ENCODE measurements at places on chromosomes 2 and 18.

DNA sequence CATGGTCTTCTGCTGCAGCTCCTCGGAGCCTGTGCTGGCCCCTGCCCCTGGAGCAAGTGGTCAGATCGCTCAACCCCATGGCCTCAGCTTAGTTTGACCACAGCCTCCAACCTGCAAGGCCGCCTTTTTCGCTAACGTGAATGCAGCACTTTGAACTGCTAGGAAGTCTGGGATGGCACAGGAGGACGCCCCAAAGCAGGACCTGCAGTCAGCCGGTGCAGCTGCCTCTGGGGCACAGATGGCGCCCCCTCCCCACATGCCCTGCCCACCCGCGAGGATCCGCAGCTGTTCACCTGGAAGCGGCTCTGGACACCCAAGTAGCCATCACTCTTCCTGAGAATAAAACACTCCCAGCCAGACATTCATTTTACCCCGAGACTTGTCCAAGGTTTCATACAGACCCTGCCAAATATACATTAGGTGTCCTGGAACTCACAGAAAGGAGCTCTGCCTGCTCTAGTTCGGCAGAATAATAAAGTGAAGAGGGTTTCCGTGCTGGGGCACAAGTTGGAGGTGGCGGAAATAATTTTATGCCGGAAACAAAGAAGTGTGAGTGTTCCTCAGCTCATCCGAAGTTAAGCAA lies 510.1 kb downstream of the EIPR1 start:
- ATAC-seq: no peak

DNA sequence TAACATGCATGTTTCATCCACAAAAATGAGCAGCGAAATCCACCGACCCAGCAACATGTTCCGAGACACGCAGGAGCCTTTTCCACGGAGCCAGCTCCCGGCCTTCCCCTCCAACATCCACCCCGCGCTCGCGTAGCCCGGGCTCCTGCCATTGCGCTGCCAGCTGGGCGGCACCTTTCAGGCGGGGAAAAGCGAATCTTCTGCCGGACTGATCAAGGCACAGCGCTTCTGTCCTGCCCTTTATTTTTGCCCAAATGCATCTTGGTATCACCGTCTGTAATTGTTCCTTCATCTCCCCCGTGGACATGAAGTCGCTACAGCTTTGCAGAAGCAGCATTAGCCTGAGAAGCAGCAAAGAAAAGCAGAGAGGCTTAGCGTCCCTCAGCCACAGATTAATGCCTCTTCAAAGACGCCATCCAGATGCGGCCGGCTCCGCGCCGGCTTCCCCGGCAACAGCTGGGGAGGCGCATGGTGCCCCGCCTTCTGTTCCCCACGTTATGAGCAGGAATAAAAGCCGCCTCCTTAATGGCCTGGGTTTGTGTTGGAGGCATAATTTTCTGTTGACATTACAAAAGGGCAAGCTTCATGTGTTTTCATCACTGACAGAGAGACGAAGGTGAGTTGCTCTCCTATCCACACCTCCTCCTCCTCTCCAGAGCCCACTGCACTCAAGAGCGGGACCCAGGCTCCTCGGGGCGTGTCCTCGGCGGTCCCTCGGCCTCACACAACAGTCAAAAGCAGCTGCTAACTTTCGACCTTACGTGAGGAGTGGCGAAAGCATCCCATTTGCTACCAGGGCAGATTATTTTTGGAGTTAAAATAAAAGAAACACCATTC lies 122.1 kb upstream of the SALL3 start:
- no peak for ATAC-seq

GRCh38 chr2:96110621-96111256 lies 5.6 kb downstream of the ADRA2B start:
- ATAC-seq: no peak

DNA sequence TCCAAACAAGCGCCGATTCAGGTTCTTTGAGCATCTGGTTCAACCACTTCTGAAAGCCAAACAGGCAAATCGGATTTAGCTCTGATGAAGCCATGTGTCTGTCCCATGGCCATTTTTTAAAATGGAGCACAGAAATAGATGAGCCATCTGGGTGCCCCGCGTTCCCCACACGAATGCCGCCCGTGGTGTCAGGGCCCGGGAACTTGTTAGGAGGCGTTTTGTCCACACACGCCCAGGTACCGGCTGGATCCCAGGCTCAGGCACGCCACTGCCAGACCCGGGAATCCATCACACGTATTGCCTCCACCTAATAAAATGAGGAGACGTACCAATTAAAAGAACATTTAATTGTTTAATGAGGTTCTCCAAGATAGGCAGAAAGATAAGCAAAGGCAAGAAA lies 374.4 kb upstream of the SALL3 start:
- ATAC-seq: no peak

- no peak for ATAC-seq
Measured at GRCh38 chr18:8468921-8469335, 140.3 kb upstream of the RAB12 start.

- no peak for ATAC-seq
Measured at GRCh38 chr2:63051795-63052333, 1.2 kb downstream of the OTX1 start.

DNA sequence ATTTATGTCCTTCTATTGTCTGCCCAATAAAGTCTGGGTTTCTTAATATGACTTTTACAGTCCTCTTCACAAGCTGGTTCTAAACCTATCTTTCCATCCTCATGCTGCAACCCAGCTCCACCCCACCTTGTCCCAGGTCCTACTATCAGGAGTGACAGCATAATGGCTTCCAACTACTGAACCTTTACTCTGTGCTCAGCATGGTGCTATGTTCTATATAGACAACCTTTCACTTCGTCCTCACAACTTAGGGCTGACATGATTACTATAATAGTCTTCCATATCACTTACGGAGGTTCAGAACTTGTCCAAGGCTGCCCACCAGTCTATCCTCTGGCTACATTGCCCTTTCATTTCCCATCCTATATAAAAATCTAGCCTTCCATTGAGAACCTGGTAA lies 256.8 kb downstream of the ALK start:
- no peak for ATAC-seq

DNA sequence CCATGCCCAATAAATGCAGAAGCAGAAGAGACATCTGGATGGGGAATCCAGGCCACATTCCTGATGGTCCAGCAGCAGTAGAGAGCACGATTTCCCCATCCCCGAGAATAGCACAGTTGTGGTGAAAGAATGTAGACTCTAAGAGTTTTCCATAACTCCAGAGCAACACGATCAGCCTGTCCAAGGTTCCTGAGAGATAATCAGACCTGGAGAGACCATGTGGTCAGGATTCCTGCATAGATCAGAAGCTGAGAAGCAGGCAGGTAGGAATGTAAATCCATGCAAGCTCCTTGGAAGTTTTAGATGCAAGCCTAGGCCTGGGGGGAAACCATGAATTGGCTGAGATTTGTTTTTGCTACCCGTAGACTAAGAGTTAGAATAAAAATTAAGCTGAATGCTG lies 34.2 kb upstream of the PTPRM start:
- ATAC-seq: no peak

- no peak for ATAC-seq
Measured at GRCh38 chr2:175111200-175111657, 56.8 kb downstream of the ATF2 start.

- ATAC-seq: no peak
Measured at GRCh38 chr18:68666381-68666780, 48.5 kb downstream of the TMX3 start.

GRCh38 chr18:59725142-59725541 lies 27.9 kb upstream of the CCBE1 start:
- ATAC-seq: no peak

GRCh38 chr2:213562539-213563180 lies 278.4 kb downstream of the SPAG16 start:
- no peak for ATAC-seq

GRCh38 chr2:241912021-241912555 lies 42.6 kb downstream of the RTP5 start:
- ATAC-seq: no peak

- peak; percentile 61 for ATAC-seq
Measured at GRCh38 chr2:135052997-135053474, 944 bp downstream of the RAB3GAP1 start.

DNA sequence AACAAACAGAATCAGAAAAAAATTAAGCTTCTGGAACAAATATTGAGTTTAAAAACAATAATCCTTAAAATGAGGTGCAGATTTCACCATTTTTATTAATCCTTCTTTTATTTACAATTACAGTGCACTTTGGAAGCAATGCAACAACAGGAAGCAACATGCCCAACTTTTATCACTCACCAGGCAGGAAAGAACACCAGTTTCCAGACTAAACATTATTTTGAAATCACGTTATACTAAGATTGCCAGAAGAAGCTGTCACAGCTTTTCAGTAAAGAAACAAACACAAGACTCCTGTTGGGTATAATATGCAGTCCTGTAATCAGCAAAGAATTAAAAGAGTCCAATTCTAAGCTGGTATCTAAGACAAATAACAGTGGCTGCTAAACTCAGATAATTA lies 137.9 kb upstream of the ZC3H15 start:
- no peak for ATAC-seq

- ATAC-seq: no peak
Measured at GRCh38 chr2:198852248-198852647, 605.5 kb downstream of the SATB2 start.

GRCh38 chr18:9280849-9281248 lies 53.7 kb upstream of the TWSG1 start:
- no peak for ATAC-seq

- ATAC-seq: no peak
Measured at GRCh38 chr18:49886891-49887764, 73.8 kb upstream of the ACAA2 start.

Measured in activated CD4-positive, CD25-positive, alpha-beta regulatory T cell treated with anti-CD3 and anti-CD28 coated beads, Interleukin-2, amount 50 U/mL, for 24 hours (primary cell).